Stomach (tissue), 19 donors: ENCODE measurements at places on chromosomes 1 and 21.

DNA sequence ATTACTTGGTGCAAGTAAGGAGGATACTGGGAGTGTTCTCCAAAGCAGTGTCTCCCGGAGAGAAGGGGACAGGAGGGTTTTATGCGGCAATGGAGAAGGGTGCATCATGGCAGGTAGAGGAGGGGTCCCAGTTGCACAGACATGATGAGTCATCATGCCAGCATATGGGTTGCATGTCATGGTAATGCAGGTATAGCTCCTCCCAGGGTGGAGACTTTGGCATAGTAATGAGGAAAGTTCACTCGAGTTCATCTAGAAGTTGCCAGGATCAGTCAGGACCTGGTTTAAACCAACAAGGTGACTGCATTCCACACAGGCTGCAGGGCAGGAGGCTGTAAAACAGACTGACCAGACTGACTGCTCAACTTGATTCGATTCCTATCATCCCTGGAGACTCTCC is 355.7 kb upstream of the DUSP10 start:
- no peak for DNase-seq

DNA sequence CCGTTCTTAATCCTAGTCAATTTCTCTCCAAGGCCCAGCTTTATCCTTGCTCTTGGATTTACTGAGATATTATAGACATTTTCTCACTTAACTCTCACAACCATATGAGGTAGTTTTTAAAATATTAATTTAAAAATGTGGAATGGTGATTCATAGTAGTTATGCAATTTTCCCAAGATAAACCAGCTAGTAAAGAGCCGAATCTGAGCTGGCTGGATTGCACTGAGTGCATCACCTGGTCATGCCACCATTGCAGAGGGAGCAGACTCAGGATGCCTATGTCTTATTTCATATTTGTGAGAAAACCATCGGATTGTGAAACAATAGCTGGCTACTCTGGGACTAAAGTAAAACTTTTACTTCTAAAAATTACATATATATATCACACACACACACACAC is 494.0 kb downstream of the KCNT2 start:
- DNase-seq, result no peak

DNA sequence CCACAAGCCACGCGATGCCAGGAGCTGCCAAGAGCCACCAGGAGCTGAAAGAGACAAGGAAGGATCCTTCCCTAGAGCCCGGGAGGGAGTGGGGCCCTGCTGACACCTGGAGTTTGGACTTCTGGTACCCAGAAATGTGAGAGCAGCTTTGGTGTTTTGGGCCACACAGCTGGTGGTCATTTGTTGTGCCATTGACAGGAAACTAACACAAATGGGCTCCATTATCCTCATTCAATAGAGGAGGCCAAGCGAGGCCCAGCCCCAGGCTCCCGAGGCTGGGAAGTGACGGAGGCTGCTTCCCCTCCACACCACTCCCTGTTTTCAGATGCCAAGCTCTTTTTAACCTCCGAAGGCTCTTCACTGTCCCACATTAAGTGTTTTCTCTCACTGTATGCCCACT is 25.5 kb downstream of the DHRS3 start:
- DNase-seq, result no peak

- DNase-seq, result no peak
Measured at GRCh38 chr1:236908669-236909068, 95.6 kb downstream of the MT1HL1 start.

- peak; percentile 74 for DNase-seq
Measured at GRCh38 chr1:119275145-119276134, 93.1 kb upstream of the HAO2 start.

- DNase-seq, result no peak
Measured at GRCh38 chr1:2633366-2633935, 635 bp upstream of the MMEL1 start.
